ENCODE measurements at places on chromosomes 11 and 22.
A peak's percentile ranks its signal among the peaks of the same experiment; 100 is the strongest.

DNA sequence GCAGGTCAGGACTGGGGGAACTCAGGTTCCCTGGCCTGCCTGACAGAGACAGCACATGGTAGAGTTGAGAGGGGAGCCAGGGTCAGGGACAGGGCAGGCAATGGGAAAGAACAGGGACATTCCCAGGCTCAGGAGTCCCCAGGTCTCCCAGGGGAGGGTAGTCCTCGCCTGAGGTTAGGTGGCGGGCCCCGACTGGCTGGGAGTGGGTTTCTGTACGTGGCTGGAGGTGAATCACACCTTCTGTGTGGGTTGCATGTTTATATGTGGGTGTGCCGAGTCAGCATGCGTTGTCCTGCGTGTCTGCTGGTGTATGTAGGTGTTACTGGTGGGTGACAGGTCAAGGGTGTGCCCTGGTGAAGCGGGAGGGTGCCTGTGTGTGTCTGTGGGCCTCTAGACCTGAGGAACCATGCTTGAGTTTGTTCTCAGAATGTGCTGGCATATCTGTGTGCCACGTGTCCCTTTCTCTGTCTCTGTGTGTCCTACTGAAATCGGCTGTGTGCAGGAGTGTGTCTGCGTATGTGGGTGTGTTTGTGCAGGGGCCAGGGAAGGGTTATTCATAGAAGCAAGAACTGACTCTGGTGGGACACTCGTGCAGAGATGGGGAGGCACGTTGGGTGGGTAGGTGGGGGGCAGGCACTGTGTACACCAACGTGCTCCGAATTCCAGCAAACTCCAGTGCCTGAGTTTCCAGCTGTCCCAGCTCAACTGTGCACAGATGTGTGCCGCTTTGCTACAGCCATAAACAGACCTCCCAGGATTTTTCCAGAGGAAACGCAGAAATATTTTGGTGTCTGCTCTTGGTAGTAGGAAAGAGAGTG lies 23.8 kb upstream of the OAF start:
- DNase-seq = no peak

DNA sequence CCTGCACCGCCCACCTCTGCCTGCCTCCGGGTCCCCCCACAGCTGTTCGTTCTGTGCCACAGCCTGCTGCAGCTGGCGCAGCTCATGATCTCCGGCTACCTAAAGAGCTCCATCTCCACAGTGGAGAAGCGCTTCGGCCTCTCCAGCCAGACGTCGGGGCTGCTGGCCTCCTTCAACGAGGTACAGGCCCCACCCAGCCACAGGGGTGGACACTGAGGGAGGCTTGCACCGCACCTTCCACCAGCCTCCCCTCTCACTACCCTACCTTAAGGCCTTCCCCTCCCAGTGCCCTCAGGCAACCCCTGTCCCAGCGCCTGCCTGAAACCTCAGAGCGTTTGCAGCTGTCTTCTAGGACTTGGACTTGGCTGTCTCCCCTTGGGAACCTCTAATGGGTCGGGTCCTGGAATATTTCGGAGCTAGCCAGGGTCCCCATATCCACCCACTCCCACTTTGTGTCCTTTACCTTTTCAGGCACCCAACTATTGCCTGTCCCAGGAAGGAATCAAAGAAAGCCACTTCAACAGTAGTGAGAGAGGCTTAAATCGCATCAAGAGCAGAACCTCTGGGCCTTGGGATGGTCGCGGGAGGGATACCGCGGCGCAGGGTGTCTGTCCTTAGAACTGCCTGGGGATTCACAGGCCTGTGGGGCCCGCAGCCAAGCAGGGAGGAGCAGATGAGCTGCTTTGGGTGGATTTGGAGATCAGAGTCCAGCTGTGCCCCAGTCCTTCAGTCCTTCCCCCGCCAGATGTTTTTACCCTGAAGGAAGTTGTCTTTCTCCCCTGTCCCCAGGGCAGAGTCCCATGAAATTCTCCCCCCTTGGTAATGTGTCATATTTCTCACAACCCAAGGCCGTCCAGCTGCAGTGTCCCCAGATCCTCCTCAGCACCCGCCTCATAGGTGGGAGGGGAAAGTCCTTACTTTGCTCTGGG lies 13.3 kb downstream of the SLCO2B1 start:
- DNase-seq = no peak

DNA sequence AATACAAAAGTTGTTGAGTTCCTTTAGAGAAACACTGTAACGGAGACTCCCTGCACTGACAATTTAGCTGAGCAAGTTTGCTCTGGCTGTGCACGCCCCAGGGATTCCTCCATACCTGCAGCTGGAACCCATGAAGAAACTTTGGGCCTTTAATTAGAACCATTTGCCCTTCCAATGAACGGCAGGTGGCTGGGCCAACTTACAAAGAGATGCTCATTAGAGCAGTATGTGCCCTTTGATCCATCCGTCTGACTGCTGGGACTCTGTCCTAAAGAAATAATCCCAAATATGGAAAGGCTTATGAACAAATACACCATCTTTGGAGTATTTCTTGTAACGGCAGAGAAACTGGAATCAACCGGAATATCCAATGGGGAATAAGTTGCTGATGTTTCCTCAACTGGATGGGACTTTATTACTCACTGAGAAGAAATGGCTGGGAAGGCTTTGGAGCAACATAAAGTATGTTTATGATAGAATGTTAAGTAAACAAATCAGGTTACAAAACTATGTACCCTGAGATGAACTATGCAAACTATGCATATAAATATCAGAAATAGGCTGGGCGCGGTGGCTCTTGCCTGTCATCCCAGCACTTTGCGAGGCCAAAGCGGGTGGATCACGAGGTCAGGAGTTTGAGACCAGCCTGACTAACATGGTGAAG lies 24.4 kb upstream of the FBLN1 start:
- DNase-seq = no peak

- no peak for DNase-seq
Measured at GRCh38 chr11:606245-606644, 9.5 kb downstream of the IRF7 start.

GRCh38 chr22:49633010-49633324 lies 194.7 kb downstream of the BRD1 start:
- DNase-seq = no peak

GRCh38 chr11:126007238-126007637 lies 55.4 kb downstream of the CDON start:
- DNase-seq = no peak

DNA sequence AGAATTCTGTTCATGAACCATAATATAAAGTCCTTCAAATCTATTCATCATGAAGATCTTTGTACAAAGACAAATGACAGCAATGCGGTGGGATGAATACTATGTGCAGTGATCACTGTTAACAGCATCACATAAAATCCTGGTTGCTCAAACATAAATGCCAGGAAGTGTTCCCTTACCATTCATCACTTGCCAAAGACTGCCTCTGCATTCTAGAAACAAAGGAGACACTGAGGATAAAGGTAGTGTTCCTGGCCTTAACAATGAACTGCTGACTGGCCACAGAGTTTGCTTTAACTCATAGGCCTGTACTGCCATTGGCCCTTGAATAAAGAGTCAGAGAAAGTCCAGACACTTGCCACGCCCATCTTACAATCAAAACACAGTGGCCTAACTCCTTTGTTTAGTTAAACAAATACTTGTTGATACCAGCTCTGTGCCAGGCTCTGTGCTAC lies 29.5 kb downstream of the C2CD3 start:
- DNase-seq = no peak

DNA sequence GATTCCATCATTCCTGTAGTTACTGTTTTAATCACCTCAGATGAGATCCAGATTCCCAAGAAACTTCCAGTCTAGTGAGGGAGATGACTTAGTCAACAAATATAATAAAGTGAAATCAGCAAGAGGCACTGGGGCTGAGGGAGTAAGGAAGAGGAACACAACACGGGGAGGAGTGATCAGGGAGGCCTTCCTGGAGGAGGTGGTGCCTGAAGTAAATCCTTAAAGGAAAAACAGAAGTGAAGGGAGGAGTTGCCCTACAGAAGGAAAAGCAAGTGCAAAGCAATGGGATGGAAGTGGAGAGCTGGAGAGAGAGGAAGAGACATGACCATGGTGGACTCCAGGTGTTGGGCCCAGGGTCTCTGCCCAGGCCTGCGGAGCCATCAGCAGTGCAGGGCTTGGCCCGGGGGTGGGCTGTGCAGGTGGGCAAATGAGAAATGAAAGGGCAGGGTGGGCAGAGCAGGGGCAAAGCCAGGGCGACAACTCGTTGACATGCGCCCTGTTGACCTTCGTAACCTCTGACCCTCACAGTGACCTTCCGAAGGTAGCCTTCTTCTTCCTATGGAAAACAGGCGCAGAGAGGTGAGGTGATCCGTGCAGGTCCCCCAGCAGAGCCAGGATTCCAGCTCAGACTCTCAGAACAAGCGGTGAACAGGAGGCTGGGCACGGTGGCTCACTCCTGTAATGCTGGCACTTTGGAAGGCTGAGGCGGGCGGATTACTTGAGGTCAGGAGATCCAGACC lies 12.1 kb upstream of the PPARA start:
- no peak for DNase-seq

- no peak for DNase-seq
Measured at GRCh38 chr11:58075781-58076180, 45.0 kb downstream of the OR6Q1 start.

DNA sequence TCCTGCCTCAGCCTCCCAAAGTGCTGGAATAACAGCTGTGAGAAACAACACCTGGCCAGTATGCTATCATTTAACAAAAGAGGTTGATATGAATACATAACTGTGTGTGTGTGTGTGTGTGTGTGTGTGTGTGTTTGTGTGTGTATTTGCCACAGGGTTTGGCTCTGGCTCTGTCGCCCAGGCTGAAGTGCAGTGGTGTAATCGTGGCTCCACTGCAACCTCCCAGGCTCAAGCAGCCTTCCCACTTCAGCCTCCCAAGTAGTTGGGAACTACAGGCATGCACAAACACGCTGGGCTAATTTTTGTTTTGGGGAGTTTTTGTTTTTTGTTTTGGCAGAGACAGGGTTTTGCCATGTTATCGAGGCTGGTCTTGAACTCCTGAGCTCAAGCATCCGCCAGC lies 4.7 kb downstream of the SPA17 start:
- no peak for DNase-seq

GRCh38 chr11:12841946-12842630 lies 167.0 kb upstream of the RASSF10 start:
- no peak for DNase-seq

- DNase-seq = peak; percentile 53
Measured at GRCh38 chr22:50190182-50190940, 4.6 kb downstream of the TRABD start.

- DNase-seq = no peak
Measured at GRCh38 chr11:99937330-99937729, 749.8 kb upstream of the ARHGAP42 start.

GRCh38 chr11:35115688-35116030 lies 23.3 kb upstream of the CD44 start:
- DNase-seq = no peak

DNA sequence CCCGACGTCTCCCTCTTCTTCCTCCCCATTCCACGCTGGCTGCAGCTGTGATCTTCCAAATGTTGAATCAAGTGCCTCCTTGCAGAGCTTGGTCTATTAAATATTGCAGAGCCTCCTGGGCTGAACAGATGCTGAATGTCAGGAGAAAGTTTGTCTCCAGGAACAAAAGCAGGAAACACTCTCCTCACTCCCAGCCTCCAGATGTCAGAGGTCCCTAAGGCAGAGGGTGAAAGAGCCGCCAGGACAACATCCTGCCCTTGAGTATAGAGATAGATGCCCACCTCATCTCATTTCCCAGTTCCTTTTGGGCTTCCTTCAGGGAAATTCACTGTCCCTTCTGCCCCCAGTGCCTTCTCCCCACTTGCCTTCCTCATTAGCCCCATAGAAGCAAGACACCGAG lies 40.8 kb upstream of the IGSF9B start:
- no peak for DNase-seq
